T-helper 22 cell (primary cell): ENCODE measurements at places on chromosomes 5 and 9.

DNA sequence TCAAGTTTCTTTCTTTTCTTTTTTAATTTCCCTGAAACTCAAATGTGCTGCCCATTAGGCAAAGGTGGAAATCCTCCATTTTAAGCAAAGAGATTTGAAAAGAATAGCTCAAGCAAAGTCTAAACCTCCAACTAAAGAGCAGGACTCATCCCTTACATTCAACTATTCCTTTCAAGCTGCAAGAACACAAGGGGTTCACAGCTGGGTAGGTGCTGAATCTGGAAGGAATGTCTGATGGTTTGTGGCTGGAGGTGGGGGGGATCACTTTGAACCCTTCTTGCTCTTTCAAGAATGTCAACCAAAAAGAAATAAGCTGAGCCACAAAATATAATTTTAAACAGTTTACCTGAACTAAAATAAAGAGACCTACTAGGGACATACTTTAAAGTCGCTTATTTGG lies 375.7 kb upstream of the CDH10 start:
- DNase-seq: no peak

DNA sequence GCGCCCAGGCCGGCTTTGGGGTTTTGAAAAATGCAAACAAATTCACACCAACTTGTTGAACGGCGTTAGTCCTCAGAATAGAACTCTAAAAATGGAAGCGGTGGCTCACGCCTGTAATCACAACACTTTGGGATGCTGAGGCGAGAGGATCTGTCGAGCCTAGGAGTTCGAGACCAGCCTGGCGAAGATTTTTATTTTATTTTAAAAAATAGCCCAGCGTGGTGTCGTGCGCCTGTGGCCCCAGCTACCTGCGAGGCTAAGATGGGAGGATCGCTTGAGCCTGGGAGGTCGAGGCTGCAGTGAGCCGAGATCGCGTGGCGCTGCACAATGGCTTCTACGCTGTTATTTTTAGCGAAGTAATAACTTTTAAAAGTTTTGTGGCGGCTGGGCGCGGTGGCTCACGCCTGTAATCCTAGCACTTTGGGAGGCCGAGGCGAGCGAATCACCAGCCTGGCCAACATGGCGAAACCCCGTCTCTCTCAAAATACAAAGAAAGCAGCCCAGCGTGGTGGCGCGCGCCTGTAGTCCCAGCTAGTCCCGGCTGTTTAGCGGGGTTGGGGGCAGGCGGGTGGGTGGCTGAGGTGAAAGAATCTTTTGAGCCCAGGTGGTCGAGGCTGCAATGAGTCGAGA lies 694 bp upstream of the PLIN2 start:
- DNase-seq: peak; percentile 5

GRCh38 chr5:124888050-124888506 lies 141.6 kb upstream of the ZNF608 start:
- DNase-seq: no peak

DNA sequence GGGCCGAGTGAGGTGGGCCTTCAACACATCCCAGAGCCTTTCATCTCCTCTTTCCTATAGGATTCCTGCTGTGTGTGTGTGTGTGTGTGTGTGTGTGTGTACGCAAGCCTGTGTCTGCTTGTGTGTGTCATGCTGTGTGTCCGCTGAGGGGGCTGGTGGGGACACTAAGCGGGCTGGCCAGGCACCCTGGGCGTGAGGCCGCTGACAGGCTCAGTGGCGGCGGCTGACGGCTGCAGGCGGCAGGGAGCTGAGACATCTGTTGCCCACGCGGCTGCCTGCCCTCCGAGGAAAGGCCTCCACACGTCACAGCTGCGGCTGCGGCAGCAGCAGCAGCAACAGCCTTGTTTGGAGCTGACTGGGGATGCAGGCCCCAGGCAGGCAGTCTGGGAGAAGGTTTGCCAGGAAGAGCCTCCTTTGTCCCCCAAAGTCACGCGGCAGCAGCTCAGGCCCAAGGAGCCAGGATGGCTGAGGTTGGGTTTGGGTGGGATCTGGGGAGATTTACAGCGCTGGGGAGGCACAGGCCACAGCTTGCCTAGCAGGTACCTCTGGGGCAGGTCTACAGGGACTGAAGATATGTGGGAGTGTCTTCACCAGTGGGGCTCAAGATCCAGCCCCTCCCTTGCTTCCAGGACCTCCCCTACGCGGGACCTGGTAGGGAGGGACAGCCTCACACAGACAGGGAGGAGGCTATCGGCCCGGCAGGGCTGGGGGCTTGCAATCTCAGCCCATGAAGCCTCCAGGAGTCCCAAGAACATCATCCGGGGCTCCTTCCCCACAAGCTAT lies 1.8 kb downstream of the PDLIM4 start:
- DNase-seq: no peak

DNA sequence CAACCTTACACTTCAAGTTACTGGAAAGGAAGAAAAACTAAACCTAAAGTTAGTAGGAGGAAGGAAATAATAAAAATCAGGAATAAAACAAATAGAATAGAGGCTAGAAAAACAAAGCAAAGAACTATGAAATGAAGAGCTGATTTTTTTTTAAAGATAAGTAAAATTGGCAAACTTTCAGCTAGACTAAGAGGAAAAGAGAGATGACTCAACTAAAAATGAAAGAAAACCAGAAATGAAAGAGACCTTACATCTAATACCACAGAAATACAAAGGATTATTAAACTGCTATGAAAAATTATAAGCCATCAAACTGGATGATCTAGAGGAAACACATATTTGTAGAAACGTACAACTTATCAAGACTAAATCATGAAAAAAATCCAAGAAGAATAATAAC lies 60.0 kb downstream of the PRRC1 start:
- no peak for DNase-seq

- no peak for DNase-seq
Measured at GRCh38 chr5:82798676-82799075, 278.5 kb downstream of the TMEM167A start.

GRCh38 chr9:4491626-4491975 lies 1.3 kb downstream of the SLC1A1 start:
- no peak for DNase-seq
